Chondrocyte (in vitro differentiated cells): ENCODE measurements at places on chromosomes 13 and 19. TPM values are rescaled to one million over a fixed set of nuclear protein-coding genes. Genes with fewer than 3 reads are reported as not detected.

DNA sequence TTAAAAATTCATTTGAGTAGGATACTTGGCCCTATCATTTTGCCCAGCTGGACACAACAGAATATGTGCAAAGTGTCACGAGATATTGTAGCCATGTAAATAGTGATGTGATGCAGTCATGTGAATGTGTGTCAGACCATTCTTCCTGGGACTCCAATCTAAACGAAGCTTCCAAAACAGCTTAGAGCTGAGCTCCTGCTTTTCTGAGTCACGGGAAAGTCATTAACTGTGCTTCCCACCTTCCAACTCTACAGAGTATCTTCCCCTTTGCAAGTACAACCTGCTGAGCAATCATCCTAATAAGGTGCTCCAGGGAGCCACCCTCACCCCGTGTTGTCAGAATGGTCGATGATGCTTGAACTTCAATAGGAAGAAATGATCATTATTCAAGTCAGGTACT is 294.7 kb downstream of the MYO16 start:
- H3K36me3 ChIP-seq: no peaks in the 10 kb centered on the region
- peaks cover 21% of the 10 kb centered on the region for H3K4me1 ChIP-seq
- H3K27me3 ChIP-seq: no peaks in the 10 kb centered on the region
- no peak overlapping the region for H3K4me3 ChIP-seq
- peak overlapping the region; percentile 12 for H3K27ac ChIP-seq
- no peak for DNase-seq

The F10 gene
- total RNA-seq: 1.9 to 2.0 TPM in 2 of 3 replicates, not detected in the other

- H3K4me1 ChIP-seq: peaks cover 25% of the 10 kb centered on the region
- no peak for DNase-seq
- no peaks in the 10 kb centered on the region for H3K27me3 ChIP-seq
- H3K4me3 ChIP-seq: no peak overlapping the region
These were observed 133.7 kb downstream of the RAP2A start for GRCh38 chr13:97567510-97568243.

GRCh38 chr13:52899206-52899605 is 50.8 kb upstream of the PCDH8 start:
- no peaks in the 10 kb centered on the region for H3K36me3 ChIP-seq
- H3K4me3 ChIP-seq: no peak overlapping the region

- DNase-seq: no peak
- H3K27ac ChIP-seq: no peak overlapping the region
- peaks cover 6% of the 10 kb centered on the region for H3K4me1 ChIP-seq
- H3K36me3 ChIP-seq: peaks cover 3% of the 10 kb centered on the region
These were observed 40.3 kb downstream of the ZNF557 start for GRCh38 chr19:7109678-7110289.

The PIAS4 gene
- 26.3 to 29.7 TPM (median 26.7 TPM) in 3 replicates for total RNA-seq

The FRY gene
- 35.4 to 42.2 TPM (median 38.8 TPM) in 3 replicates for total RNA-seq

GRCh38 chr19:35225951-35226350 is 2.6 kb downstream of the FAM187B start:
- H3K27ac ChIP-seq: no peak overlapping the region
- peaks cover 16% of the 10 kb centered on the region for H3K27me3 ChIP-seq
- H3K36me3 ChIP-seq: no peaks in the 10 kb centered on the region
- H3K4me1 ChIP-seq: no peaks in the 10 kb centered on the region
- no peak for DNase-seq
- no peak overlapping the region for H3K4me3 ChIP-seq

The KLK12 gene
- not detected in 3 replicates for total RNA-seq

DNA sequence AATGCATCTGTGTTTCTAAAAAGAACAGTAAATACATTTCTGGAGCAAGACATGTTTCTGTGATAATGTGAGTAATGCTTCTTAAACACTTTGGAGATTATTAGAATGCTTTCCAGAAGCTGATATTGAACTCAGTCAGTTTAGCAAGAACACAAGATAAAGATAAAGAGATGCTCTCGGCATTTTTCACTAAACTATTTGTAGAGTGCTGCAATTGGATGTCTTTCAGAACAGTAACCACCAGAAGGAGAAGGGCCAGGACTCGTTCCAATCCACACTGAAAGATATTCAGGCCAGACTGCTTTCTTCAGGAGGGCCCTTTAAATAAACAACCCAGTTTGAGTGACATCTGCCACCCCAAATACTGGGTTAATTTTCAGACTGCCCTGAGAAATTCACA is 456.0 kb downstream of the TBC1D4 start:
- H3K27ac ChIP-seq: no peak overlapping the region
- H3K4me3 ChIP-seq: no peak overlapping the region
- peaks cover 2% of the 10 kb centered on the region for H3K36me3 ChIP-seq
- no peaks in the 10 kb centered on the region for H3K4me1 ChIP-seq
- DNase-seq: no peak
- H3K27me3 ChIP-seq: no peaks in the 10 kb centered on the region

The ZNF534 gene
- total RNA-seq: not detected in 3 replicates

- H3K27me3 ChIP-seq: peaks cover 8% of the 10 kb centered on the region
- no peak overlapping the region for H3K27ac ChIP-seq
- H3K4me3 ChIP-seq: no peak overlapping the region
- DNase-seq: no peak
These were observed 20.7 kb upstream of the NWD1 start for GRCh38 chr19:16698914-16699313.

- DNase-seq: no peak
- peaks cover 9% of the 10 kb centered on the region for H3K4me1 ChIP-seq
- no peak overlapping the region for H3K27ac ChIP-seq
- no peak overlapping the region for H3K4me3 ChIP-seq
- H3K36me3 ChIP-seq: peaks cover 2% of the 10 kb centered on the region
These were observed 1221.1 kb downstream of the SLITRK1 start for GRCh38 chr13:82661126-82661525.

The PSG4 gene
- 0.60 TPM in 1 of 3 replicates, not detected in the others for total RNA-seq
